ENCODE measurements at places on chromosomes 16 and 17.

DNA sequence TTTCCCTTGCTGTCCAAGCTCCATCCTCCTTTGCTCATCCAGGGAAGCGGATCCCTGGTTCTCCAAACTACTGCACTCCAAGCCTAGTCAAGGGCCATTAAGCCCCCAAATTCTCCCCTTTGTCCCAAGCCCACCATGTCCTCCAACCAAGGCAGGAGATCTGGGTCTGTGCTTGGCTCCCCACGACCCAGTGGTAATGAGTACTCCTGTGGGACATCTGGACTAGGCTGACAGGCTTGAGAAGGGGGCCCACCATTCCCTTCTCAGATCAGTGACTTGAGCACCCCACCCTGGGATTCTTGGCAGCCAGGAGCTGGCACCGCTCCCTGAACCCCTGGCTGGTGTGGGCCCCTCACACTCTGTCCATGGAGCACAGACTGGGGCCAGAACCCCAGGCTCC, 17.1 kb downstream of the OSBPL7 start:
- no peak for DNase-seq

- DNase-seq = no peak
Measured at GRCh38 chr16:130533-131173, 7.8 kb downstream of the NPRL3 start.

DNA sequence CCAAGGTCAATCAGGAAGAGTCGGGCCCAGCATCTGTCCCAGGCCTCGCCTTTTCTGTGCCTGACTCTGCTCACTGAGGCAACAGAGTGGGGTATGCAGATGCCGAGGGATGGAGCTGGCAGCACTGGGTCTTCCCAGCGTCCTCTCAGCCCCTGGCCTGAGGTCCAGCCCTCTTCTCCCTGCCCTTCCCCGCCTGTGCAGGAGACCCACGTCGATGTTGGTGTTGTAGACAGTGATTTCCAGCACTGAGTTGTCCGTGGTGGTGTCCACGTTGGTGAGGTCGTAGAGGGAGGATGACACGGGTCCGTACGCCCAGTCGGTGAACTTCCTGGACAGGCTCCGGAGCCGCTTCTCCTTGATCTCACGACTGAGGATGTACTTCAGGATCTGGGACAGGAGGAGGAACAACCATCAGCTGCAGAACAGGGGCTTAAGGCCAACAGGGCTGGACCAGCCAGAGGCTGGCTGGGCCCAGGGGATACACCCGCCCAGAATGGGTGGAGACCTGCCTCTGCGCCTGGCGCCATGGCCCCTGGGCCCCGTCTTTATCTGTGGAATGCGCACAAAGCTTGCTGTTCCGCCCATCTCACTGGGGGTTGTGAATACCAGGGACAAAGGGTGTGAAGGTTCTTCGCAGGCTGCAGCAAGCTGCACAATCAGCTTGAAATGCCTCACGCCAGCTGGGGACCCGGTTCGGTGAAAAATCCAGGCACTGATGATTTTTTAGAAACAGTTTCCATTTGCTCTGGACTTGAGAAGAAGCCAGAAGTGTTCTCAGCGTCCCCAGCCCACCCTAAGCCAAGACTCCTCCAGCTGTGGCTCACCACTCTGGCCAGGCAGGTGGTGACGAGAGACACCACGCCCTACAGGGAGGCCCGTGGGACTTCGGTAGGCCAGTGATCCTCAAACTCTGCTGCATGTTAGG, 27.5 kb downstream of the TRPV3 start:
- no peak for DNase-seq

DNA sequence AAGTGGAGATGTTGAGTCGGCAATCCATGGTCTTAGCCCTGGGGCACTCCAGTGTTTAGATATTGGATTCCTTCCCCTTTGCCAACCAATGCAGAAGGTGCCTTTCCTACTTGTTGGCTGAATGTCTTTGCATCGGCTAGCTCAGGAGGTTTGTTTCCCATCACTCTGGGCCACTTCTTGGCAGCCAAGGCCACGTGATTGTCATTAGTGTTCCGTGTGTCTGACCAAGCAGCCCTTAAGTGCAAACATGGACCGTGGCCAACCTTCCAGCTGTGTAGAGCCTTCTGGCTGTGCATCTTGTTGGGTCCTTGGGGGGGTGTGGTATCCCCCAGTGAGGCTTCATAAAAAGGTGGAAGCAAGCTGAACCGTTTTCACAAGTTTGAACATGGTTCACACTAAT, 66.0 kb downstream of the GNAO1 start:
- no peak for DNase-seq

DNA sequence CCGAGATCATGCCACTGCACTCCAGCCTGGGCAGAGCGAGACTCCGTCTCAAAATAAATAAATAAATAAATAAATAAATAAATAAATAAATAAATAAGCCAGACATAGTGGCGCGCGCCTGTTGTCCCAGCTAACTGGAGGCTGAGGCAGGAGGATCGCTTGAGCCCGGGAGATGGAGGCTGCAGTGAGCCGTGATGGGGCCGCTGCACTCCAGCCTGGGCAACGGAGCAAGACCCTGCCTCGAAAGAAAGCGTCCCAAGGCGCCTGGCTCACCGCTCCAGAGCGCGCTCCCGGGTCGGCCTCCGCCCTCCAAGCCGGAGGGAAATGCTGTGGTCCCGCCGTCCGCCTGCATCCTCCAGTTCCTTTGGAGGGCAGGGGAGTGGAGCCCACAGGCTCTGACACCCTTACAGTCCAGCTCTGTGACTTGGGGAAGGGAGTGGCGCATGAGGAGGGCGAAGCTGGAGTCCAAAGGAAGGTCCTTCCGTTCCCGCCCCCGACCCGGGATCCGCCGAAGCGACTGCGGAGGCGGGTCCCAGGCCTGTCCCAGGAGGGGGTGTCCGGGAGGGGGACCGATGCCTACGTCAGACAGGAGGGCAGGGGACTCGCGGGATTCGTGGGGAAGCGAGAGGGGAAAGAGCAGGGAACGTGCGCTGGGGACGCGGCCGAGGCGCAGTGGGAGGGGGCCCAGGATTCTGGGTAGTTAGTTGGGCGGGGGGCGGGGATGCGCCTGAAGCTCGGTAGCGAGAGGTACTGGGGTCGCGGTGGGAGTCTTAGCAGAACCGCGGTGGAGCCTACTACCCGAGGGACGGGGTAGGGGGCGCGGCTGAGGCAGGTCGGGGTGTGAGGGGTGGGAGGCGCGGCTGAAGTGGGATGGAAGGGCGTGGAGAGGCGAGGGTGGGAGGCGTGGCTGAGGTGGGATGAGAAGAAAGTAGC, 8.4 kb upstream of the TRPV2 start:
- DNase-seq = no peak

DNA sequence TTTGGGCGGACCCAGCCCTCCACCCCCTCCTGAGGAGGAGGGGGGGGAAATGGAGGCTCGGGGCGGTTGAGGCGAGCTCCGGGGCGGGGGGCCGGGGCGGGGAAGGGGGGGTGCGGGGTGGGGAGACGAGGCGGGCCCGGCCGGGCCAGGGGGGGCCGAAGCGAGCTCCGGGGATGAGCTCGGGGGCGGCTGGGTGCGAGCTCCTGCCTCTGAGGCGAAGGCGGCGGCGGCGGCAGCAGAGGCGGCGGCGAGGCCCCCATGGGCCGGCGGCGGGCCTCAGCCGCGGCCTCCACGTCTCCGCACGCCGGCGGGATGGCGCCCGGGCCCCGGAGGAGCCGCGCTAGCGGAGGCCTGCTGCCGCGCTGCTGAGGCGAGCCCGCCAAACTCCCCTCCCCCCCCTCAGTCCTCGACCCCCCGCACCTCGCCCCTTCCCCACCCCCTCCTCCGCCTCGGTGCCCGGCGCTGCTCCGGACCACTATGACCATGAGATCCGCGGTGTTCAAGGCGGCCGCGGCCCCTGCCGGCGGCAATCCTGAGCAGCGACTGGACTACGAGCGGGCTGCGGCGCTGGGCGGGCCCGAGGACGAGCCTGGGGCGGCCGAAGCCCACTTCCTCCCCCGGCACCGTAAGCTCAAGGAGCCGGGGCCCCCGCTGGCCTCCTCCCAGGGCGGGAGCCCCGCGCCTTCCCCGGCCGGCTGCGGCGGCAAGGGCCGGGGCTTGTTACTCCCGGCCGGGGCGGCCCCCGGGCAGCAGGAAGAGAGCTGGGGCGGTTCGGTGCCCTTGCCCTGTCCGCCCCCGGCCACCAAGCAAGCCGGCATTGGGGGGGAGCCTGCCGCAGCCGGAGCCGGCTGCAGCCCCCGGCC, 596 bp downstream of the MSL1 start:
- no peak for DNase-seq

DNA sequence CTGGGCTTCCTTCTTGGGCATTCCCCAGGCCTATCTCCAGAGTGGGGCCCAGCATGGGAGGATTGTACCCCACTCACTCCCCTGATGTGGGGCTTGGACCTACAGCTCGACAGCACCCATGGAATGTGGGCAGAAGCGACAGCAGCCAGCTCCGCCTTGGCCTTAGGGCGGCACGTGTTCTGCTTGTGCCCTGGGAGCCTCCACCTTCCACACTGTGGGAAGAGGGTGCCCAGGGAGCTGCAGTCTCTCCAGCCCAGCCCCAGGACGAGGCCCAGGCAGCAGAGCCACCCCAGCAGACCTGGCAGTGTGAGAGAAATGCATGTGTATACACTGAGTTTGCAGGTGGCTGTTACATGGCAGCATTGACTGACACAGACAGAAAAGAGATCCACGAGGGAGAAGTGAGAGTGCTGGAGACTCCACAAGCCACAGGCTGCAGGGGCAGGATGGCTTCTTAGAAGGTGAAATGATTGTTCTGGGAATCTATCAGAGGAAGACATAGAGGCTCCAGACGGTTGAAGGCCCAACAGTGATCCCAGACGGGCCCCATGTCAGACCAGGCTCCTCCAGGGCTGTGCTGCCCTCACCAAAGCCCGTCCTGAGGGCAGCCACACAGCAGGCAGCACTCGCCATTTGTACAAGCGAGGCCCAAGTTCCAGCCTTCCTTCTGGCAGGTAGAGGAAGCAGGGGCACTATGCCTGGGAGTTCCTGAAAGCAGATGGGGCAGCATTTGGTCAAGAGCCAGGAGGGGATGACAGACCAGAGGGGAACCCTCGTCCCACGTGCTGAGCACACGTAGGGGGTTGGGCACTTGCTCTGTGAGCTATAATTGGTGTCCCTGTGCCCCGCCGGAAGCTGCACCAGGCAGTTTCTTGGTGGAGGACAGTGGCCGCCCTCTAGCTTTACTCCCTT, 2.8 kb upstream of the DNASE1 start:
- no peak for DNase-seq

Data from stimulated activated CD4-positive, alpha-beta T cell treated with anti-CD3 and anti-CD28 coated beads, Interleukin-12 subunit alpha, Interleukin-12 subunit beta, amount 100 ng/mL, for 4 hours (primary cell).